ENCODE measurements at places on chromosomes 3 and 15.
A peak's percentile ranks its signal among the peaks of the same experiment; 100 is the strongest.

GRCh38 chr15:91559066-91559465 lies 294.4 kb upstream of the SLCO3A1 start:
- no peak for DNase-seq

- no peak for DNase-seq
These were observed 11.3 kb downstream of the EHD4 start for GRCh38 chr15:41961001-41961518.

DNA sequence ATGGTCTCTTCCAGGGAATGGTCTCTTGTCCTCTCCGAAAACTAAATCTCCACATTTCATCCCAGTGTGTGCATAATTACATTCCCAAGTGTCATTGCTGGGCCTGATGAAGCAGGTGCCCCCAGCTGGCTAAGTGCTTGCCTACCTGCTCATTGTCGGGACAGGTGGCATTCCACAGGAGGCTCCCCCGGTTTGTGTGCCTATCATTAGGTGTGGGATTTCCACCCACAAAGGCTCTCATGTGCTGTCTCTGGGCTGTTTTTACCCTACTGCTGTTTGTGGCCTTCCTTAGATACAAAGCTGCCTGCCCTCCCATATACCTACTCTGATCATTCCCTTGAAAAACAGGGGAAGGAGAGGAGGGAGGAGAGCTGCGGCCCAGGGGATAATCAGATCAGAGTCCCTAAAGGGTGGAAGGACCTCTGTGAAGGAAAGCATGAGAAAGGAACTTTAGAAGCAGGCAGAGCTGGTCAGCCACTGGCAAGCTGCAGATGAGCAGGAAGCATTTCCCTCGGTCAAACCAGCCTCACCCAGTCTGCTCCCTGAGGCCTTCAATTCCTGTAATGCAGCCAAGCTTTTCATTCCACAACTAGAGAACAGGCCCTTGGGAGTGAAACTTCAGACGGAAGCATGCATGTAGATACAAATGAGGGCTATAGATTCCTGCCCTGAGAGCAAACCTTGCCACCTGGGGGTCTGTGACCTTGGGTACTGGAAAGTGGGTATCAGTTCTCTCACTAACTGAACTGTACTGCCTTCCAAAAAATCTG lies 60.7 kb upstream of the HEG1 start:
- DNase-seq, result no peak

- DNase-seq, result no peak
These were observed 12.4 kb downstream of the C3orf20 start for GRCh38 chr3:14687360-14687759.

DNA sequence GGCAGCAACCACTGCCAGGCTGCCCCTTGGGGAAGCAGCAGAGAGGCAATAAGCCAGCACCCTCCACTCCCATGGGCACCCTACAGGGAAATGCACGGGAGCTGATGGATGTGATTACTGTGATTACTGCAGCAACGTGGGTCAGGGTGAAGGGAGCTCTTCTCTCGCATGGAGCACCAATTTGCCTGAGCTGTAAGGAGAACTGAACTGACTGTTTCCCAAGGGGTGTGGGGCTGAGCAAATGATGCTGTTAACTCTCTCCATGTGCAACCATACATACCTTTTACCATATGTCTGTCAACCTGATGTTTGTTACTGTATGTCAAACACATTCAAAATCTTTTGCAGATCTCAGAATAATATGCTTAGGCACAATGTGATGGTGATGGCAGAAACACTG lies 680.6 kb downstream of the SQOR start:
- DNase-seq, result no peak

DNA sequence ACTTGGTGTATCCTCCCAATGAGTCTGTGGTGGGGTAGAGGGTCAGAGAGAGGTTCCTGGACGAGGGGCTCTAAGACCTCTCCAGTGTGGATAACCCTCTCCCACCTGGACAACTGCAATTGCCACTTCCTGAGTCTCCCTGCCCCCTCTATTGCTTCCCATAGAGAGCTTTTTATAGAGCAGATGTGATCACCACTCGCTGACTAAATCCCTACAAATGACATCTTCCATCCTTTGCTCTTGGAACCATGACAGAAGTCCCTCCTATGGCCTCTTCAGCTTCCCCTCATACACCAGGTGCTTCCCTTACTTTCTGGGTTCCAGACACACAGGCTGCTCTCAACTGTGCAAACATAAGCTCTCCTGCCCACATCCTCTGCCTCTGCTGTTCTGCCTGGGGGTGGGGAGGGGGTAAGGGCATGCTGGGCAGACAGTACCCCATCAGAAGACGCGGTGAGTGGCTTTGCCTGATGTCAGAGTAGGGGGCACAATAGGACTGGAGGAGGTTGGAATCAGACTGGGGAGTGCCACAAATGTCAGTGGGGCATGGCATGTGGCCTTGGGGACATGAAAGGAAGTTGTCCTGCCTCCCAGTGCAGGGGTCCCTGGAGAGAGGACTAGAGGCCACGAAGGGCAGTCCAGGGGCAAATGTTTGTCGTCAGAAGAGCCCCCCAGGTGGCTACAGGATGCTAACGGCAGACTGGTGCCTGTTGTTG lies 15.2 kb downstream of the ITIH3 start:
- no peak for DNase-seq

GRCh38 chr15:80240276-80240675 lies 11.7 kb downstream of the CTXND1 start:
- no peak for DNase-seq

DNA sequence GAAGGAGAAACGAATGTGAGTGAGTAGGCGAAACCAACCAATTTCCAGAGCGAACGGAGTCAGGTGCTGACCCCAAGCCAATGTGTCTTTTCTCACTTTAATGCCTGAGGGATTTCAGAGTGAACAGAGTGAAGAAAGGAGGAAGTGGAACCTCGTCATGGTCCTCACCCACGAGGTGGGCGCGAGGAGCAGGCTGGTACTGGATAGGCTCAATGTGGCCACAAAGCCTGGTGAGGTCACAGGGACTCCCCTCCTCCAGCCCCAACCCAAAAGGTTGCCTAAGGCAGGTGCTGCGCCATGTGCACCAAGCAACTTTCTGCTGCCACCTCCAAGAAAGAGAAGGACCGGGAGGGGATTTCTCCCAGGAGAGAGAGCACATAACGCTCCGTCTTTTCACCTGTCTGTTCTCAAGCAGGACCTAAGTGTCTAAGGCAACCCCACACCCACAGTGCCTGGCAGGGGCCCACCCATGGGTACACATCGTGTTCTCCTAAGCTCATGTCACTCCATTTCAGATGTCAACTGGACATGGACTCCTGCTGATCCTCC lies 3.8 kb downstream of the NRROS start:
- no peak for DNase-seq

DNA sequence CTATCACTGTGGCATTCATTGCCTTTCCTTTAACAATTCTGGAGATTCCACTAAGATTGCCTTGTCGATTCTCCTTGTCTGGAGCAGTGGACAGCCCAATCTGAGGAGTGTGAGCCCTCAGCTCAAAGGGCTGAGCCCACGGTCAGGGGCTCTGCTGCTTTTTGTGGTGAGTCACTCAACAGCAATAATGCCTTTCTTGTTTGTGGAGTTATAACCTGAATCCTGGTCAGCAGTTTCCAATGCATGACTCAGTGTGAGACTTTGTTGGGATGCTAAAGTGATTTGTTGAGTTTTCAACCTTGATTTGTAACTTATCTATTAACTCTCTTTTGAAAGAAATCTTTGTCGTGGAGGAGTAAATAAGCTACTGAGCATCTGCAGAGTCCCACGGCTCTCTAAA lies 183.5 kb downstream of the TJP1 start:
- no peak for DNase-seq

DNA sequence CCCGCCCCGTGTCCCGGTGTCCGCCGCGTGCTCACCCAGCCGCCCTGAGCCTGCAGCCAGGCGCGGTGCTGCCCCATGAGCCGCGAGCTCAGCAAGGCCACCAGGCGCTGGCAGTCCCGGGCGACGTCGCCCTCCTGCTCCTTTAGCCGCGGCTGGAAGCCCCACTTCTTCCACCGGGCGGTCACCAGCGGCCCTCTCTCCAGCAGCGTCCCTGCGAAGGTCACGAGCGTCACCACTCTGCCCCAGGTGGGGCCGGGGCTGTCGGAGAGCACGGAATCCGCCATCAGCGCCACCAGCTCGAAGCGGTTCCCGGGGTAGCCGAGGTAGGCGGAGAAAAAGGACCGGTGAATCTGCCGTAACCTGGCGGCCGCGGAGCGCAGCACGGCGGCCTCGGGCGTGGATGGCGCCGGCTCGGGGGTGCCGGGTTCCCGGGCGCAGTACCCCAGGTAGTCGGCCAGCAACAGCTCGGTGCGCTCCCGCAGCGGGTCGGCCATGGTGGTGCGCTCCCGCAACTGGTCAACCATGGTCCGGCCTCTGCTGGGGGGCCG lies 298 bp downstream of the BCL2L10 start:
- peak; percentile 6 for DNase-seq

- no peak for DNase-seq
These were observed 72.5 kb downstream of the MITF start for GRCh38 chr3:69811452-69812401.

GRCh38 chr3:194683380-194683779 lies 2.3 kb upstream of the FAM43A start:
- DNase-seq, result no peak

Data from stimulated activated CD8-positive, alpha-beta memory T cell treated with anti-CD3 and anti-CD28 coated beads, Interleukin-4, amount 100 ng/mL, for 1 hour (primary cell).